ENCODE measurements at places on chromosomes 4 and X. TPM values are rescaled to one million over a fixed set of nuclear protein-coding genes. Genes with fewer than 3 reads are reported as not detected.

Gene DUX4
- total RNA-seq: not detected

Gene PNCK
- 5.1 TPM for total RNA-seq

GRCh38 chr4:63296773-63297172, 1112.5 kb downstream of the TECRL start:
- no peaks in the 10 kb centered on the region for H3K4me1 ChIP-seq
- H3K27me3 ChIP-seq: peaks cover 27% of the 10 kb centered on the region
- H3K36me3 ChIP-seq: no peaks in the 10 kb centered on the region
- no peak overlapping the region for H3K27ac ChIP-seq

- H3K27ac ChIP-seq: no peak overlapping the region
- no peak for DNase-seq
- peaks cover 6% of the 10 kb centered on the region for H3K4me1 ChIP-seq
- no peaks in the 10 kb centered on the region for H3K36me3 ChIP-seq
- peaks cover 48% of the 10 kb centered on the region for H3K27me3 ChIP-seq
These were observed 25.8 kb downstream of the TEC start for GRCh38 chr4:48243887-48244286.

Gene WDR17
- total RNA-seq: 0.67 TPM

Data from osteocyte (in vitro differentiated cells).